Osteocyte (in vitro differentiated cells): ENCODE measurements at places on chromosomes 2 and 18.

DNA sequence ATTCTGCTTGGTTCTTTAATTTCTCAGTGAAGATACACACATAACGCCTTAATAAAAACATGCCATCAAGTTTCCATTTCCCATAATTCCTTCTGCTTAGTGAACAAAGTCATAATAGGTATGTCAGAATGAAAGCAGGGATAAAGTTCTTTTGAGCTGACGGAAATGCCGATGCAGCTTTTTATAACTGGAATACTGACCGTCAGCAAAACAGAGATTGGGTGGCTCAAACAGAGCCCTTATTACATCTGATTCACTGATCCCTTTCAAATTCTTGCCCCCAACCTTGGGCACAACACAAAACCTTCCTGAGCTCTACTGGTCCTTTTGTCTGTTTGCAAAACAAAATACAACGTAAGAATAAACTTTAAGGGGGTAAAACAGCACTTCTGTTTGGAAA is 140.4 kb downstream of the CDH2 start:
- DNase-seq = no peak

GRCh38 chr2:120930864-120931263 is 195.2 kb downstream of the GLI2 start:
- DNase-seq = no peak

- DNase-seq = no peak
Measured at GRCh38 chr2:234745347-234745746, 206.5 kb upstream of the SH3BP4 start.

DNA sequence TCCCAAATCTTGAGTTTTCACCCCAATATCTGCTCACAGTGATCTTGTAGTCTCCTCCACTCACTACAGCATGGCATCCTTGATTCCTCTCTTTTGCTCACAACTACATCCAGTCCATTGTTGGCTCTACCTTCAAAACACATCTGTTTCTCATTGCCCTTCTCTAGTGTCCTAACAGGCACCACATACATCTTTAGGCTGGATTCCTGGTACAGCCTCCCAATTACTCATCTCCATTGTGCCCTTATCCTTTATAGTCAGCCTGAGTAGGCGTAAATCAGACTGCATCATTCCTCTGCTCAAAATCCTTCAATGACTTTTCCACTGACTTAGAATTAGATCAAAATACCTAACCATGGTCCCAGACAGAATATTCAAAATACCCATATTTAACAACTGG is 10.7 kb upstream of the TAF1B start:
- DNase-seq = no peak

DNA sequence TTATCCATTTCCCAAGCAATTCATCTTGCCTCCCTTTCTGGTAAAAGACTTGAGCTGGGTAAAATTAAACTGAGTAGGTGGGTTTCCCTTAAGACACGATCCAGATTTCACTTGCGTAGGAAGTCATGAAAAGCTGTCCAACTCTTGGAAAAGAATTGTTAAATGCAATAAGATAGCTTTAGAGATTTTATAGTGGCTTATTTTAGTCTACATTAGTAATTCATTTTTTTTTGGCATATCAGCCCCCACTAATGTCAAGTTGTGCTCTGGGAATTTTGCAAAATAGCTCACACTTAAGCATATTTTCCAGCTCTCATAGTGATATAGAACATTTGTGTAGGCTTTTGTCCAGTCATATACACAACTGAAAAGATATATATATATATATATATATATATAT is 344.7 kb upstream of the FIGN start:
- no peak for DNase-seq

DNA sequence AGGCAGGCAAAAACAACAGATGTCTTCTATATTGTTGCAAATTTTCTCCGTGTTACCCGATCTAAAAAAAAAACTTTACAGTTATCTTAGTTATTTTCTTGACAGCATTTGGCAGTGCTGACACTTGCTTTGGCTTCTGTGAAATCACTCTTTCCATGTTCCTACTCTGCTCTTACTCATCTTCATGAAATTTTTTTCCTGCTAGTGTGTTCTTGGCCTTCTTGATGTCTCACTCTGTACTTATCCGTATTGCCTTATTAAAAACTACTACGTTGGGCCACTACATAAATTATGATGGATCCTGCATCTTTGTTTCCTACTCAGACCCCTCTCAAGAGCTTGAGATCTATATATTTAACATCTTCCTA is 134.4 kb downstream of the IKZF2 start:
- DNase-seq = no peak

GRCh38 chr2:11140492-11140891 is 14.8 kb upstream of the SLC66A3 start:
- DNase-seq = no peak

DNA sequence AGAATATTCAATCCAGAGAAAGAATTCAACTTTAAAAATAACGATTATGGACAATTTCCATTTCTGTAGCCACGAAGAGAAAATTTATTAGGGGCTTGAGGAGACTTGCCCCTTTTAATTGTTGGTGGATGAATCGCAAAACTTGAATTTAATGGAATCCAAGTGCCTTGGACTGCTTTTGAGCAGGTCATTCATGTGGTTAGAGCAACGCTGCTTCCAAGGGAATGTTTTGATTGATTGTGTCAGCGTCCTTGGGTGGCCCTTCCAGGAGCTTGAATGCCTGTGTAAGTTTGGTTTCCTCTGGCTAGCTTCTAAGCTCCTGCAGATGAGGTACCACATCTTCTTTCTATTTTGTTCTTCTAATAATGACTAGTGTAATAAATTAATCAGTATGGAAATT is 213.4 kb downstream of the LTBP1 start:
- DNase-seq = no peak

GRCh38 chr2:10204326-10205161 is 82.0 kb downstream of the RRM2 start:
- DNase-seq = no peak

GRCh38 chr2:232543928-232544631 is 4.6 kb downstream of the CHRNG start:
- no peak for DNase-seq

DNA sequence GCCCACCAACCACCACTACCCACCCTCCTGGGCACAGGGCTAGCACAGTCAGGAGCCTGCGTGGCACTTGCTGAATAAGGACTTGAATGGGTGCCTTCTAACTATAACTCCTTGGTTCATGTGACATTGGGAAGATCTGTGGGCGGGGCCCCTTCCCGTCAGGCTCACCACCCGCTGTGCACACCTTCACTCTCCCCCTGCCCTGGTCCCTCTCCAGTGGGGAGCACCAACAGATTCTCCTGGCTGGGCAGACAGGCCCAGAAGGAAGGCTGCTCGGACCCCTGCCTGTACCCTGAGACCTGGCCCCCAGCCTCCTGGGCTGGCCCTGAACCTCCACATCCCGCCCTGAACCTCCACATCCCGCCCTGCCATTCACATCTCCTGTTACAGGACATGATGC is 33.4 kb upstream of the POMC start:
- no peak for DNase-seq

- no peak for DNase-seq
Measured at GRCh38 chr2:108933691-108934117, 55.3 kb downstream of the EDAR start.

GRCh38 chr2:195364015-195364965 is 292.7 kb upstream of the SLC39A10 start:
- no peak for DNase-seq

GRCh38 chr18:48026216-48026615 is 95.8 kb upstream of the SMAD2 start:
- no peak for DNase-seq

GRCh38 chr18:48962994-48963561 is 12.3 kb upstream of the SMAD7 start:
- no peak for DNase-seq
